SHP77 (cell line): ENCODE measurements at places on chromosomes 12 and 14.

- DNase-seq = no peak
These were observed 24.6 kb downstream of the KCTD10 start for GRCh38 chr12:109452489-109452888.

GRCh38 chr14:90820958-90821357 lies 4.7 kb upstream of the TTC7B start:
- peak; percentile 16 for DNase-seq

- DNase-seq = no peak
These were observed 17.3 kb downstream of the KITLG start for GRCh38 chr12:88562846-88563582.

GRCh38 chr12:68919581-68920239 lies 13.3 kb downstream of the CPM start:
- no peak for DNase-seq

- no peak for DNase-seq
These were observed 53.4 kb downstream of the RPH3A start for GRCh38 chr12:112844814-112845565.

DNA sequence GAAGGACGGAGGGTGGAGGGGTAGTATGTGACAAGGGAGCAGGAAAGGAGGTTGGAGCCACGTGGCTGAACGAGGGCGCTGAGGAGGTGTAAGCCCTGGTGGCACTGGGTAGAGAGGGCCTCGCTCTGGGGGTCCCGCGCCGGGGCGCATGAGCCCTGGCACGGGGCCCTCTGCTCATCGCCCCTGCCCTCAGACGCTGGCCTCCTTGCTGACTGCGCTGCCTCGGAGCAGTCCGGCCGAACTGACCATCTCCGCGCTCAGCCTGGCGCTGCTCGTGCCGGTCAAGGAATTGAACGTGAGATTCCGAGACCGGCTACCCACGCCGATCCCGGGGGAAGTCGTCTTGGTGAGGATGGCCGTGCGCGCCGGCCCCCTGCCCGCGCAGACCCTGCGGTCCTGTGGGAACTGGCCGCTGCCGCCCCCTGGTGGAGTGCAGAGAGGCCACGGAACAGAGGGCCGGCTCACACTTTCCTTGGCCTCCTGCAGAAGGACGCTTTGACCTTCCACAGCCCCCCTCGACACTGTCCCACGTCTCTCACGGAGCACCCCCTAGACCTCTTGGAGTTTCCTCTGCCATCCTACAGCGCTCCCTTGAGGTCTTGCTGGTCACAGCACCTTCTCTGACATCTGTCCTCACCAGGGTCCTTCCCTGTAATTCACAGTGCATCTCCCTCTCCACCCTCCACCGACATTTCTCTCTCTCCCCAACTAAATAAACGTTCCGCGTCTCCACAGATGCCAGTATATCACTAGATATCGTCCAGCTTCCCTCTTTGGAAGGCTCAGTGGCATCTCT lies 10.5 kb downstream of the ARHGEF25 start:
- DNase-seq = peak; percentile 56

GRCh38 chr12:99529966-99530365 lies 117.6 kb upstream of the GARIN6 start:
- no peak for DNase-seq

DNA sequence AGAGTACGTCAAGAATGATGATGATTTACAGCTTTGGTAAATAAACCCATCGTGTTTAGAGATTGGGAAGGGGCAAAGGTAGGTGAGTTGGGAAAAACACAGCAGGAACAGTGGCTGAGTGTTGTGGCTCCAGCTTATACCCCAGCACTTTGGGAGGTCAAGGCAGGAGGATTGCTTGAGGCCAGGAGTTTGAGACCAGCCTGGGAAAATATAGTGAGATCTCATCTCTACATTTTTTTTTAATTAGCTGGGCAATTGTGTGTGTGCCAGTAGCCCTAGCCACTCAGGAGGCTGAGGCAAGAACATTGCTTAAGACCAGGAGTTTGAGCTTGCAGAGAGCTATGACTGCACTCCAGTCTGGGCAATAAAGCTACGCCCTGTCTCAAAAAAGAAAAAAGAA lies 77.1 kb downstream of the RASSF9 start:
- DNase-seq = no peak

DNA sequence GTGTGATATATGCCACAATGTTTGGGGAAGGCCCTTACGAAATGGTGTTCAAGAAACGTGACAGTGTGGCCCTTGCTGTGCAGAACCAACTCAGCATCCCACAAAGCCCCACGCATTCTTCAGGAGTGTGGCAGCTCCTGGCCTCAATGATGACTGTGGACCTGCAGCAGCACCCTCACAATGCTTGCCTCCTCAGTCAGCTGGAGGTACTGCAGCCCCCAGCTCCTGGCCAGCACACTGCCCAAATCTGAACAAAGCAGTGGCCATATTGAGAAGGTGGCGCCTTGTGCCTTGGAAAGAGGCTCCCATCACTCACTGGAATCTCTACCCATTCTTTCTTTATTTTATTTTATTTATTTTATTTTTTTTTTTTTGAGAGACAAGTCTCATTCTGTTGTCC lies 10.4 kb downstream of the POLE2 start:
- no peak for DNase-seq

DNA sequence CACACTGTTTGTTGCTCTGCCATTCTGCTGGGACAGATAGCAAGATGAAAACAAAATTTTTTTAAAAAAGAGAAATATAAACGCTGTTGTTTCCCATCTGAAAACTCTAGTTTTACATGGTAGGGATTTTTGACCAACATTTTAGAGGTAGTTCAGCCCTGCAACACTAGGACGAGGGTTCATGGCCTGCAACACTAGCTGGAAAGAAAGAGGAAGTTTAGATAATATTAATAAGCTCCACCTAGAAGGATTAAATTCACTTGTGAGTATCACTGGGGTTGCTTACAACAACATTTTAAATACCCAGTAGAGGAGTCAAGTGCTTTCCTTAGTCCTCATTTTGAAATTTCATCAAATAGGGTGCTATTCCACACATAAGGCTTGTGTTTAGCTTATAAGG lies 68.2 kb downstream of the SRGAP1 start:
- no peak for DNase-seq
